ENCODE measurements at places on chromosomes 4 and X.

- DNase-seq = no peak
Measured at GRCh38 chrX:47204970-47205369, 11.3 kb downstream of the UBA1 start.

DNA sequence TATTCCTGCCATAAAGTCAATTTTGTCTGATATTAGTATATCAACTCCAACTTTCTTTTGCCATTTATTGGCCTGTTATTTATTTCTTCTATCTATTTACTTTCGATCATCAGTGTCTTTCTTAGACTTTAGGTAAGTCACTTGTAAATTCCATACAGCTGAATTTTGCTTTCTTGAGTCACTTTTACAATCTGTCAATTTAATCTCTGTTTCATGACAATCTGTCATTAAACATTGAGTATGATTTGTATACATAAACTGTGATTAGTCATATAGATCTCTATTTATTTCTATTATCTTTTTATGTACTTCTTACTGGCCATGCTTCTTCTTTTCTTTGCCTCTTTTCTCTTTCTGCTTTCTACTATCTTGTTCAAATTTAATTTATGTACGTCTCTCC, 160.1 kb downstream of the TMA16 start:
- no peak for DNase-seq

- no peak for DNase-seq
Measured at GRCh38 chr4:183264614-183265013, 55.5 kb downstream of the CLDN22 start.

DNA sequence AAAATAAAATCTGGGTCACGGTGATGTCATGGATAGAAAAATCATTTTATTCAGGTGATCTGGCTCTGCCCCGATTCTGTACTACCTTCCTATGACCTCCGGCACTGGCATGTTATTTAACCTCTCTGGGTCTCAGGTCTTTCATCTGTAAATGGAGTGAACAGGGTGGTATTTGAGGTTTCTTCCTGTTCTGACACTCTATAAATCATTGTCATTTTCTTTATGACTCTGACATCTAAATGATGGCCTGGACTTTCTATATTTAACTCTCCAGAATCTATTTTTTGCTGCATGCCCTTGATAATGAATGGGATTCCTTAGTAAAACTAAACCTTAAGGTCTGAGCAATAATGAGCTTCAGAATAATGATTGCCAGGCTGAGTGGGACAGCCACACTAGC, 422.0 kb upstream of the CNKSR2 start:
- no peak for DNase-seq

GRCh38 chr4:189279188-189279587, 661.5 kb upstream of the FRG1 start:
- DNase-seq = no peak

GRCh38 chrX:42531441-42531840, 246.5 kb downstream of the PPP1R2C start:
- no peak for DNase-seq
